Mesenchymal stem cell (in vitro differentiated cells and primary cell): ENCODE measurements at places on chromosomes 7 and 10.

DNA sequence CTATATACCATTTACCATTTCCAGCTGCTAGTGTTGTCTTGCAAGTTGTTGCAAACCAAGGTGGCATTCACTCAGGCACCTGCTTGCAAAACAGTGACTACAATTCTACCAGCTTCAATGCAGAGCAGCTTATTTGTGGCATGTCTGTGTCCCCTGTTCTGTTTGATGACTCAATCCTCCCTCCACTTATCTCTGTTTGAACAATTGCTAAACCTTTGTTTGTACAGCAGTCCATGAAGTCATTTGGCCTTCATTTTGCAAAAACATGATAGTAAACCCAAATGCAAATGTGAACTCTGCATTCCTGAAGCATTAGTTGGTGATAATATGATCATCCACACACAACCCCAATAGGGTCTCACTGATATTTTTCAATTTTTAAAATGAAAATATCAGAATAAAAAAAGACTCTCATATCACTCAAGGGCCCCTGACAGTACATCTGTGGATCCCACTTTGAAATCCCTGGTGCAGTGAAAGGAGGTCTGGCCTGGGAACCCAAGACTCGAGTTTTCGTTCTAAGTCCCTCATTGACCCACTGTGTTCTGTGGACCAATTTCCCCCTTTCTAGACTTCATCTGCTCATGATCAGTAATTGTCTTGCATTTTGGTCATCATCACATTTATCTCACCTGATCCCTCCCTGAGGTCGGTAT is 425.4 kb downstream of the RPS24 start:
- DNase-seq, result peak; percentile 71

DNA sequence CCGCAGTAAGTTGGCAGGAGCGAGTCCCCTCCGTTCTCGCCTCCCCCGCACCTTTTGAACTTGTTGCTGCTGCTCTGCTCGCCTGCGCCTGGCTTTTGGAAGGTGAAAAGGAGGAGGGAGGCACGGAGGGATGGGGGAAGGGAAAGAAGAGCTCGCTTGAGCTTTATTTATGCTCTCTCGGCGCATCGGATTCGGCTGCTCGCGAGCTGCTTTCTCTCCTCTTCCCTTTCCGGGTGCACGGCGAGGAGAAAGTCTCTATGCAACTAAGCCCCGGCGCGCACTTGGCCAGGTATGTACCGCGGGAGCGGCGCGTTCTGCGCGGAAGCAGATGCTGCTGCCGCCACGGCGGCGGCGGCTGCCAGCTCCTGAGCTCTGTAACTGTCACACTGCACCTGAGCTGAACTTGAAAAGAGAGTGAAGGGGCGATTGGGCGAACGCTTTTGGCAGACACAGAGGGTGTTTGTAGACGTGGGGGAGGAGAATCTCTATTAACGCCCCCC is 551 bp downstream of the KCND2 start:
- peak; percentile 29 for DNase-seq

DNA sequence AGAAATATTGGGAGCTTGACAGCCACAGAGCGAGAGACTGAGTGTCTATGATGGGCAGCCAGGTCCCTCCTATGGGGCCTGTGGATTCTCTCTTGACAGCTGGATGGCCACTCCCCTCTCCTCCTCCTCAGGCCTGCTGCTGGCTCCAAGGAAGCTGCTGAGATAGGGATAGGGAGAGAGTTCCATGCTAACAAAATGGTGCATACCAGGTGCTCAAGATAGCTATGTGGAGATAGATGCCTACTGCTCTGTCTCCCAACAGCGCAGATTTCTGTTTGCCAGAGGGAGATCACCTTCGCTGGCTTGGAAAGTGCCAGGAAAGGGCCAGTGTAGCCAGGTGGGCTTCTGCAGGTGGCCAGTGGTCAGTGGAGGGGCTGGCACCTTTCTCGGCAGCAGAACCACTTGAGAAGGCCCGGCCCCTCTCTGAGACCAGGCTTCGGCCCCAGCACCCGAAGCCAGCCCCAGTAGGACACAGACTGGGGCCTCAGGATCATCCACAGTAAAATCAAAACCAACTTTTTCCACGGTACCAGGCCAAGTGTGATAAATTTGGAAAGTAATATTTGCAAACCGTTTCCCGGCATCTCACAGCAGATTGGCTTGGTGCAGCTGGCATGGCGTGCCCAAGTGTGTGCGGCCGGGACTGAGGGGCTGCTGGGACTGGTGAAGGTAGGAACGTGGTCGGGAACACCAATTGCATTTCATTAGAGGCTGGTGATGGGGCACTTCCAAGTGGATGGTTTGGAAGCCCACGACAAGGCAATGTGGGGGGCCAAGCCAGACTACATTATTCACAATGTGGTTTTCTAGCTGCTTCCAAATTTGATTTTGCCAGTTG is 139.6 kb downstream of the PTPN20 start:
- DNase-seq, result no peak

DNA sequence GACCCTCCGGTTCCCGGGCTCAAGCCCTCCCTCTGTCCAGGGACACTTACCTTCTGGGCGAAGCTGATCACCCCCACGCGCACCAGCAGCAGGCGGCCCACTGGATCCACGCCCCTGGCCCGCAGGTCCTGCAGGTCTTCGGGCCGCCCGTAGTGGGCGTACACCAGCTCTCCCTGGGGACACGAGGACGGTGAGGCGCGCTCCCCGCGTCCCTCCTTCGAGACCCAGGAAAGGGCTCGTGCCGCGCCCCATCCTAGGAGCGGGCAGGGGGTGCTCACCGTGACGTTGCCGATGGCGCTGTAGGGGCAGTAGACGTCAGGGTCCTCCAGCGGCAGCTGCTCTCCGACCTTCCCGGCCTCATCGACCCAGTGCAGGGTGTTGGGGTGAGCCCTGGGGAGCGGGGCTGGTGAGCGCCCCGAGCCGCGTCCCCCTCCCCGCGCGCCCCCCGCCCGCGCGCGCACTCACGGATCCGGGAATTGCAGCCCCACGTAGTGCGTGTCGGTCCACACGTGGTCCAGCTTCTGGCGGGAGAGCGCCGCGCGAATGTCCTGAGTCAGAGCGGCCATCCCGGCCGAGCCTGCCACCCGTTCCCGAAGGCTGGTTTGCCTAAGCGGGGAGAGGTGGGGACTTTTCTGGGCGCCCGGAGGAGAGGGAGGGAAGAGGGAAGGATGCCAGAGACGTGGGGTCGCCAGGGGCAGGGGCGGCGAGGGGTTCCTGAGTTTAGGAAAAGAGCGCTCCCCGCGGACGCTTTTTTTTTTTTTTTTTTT is 8.2 kb downstream of the TFR2 start:
- peak; percentile 42 for DNase-seq

GRCh38 chr7:20557116-20557515 is 58.4 kb upstream of the ABCB5 start:
- no peak for DNase-seq

DNA sequence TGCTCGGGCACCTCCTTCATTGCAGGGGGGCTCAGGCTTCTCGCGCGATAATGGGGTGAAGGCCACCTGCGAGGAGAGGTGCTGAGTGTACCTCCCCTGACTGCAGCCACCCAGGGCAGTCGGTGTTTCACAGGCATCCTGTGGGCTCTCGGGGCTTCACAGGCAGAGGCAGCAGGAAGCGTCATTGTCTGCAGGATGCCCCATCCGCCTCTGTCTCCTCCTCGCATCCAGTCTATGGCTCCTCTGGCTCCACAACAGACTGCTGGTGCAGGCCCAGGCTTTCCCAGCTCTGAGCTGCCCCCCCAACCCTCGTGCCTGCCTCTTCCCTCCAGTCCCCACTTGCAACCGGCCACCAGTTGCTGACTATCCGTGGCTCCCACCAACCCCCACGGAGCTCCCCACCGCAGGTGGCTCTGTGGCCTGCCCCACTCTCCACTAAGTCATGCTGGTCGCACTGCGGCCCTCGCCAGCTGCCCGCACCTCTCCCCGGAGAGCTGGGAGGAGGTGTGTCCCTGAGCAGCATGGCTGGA is 36.5 kb downstream of the CAMK2B start:
- DNase-seq, result no peak

- DNase-seq, result no peak
Observed at GRCh38 chr7:106065575-106066500, 46.3 kb downstream of the SYPL1 start.

DNA sequence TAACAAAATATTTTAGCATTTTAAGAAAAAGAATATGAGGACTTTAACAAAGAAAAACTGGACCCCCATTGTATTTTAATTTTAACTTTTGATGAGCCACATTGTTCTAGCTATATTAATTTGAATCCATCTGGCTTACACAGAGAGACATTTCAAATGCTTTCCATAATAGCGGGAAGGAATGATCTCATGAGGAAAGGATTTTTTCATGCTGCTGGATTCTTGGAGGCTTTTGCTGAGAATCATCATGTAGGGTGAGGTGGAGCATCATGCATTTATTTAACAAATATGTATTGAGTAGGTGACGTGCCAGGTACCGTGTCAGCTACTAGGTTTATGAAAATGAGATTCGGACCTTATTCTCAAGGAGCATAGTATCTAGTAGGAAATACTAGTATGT is 1006.3 kb downstream of the SORCS1 start:
- no peak for DNase-seq

DNA sequence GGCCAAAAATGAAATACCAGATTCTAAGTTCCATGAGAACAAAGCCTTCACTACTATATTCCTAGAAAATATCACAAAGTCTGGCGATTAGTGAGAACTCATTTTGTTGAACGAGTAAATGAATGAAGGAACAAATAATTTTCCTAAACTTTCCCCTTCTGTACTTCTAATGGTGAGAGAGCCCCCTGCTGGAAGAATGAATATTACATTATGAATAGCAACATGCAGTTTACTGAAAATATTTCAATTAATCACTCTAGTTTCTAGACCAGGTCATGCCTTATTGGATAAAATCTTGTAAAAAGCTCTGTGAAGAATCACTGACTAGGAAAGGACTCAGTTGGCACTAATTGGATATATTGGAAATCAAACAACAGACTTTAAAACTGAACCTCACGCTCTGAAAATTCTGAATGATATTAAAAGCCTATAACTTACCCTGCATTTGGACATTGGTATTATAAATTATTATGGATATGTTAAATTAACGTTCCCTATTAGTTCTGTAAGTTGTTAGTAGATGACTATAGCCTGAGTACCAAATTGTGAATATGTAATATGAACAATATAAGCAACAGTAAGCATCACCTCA is 32.4 kb upstream of the MTPN start:
- DNase-seq, result peak; percentile 56

GRCh38 chr10:51694086-51694768 is 5.2 kb downstream of the CSTF2T start:
- no peak for DNase-seq

- no peak for DNase-seq
Observed at GRCh38 chr10:24215196-24215595, 6.3 kb downstream of the KIAA1217 start.

- peak; percentile 49 for DNase-seq
Observed at GRCh38 chr10:87618566-87619423, 40.9 kb upstream of the PAPSS2 start.

- no peak for DNase-seq
Observed at GRCh38 chr7:2971914-2972834, 71.5 kb downstream of the CARD11 start.

DNA sequence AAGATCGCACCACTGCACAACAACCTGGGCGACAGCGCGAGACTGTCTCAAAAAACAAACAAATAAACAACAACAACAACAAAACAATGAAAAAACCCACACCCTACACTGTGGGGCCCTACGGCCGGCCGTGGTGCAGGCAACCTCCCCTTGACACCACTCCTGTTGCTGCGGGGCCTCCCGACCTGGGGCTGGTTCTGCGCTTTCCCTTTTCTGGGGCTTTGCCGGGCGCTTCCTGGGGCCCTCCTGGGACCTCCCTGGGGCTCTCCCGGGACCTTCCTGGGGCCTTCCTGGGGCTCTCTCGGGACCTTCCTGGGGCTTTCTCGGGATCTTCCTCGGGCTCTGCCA is 46.6 kb downstream of the INSIG1 start:
- no peak for DNase-seq

DNA sequence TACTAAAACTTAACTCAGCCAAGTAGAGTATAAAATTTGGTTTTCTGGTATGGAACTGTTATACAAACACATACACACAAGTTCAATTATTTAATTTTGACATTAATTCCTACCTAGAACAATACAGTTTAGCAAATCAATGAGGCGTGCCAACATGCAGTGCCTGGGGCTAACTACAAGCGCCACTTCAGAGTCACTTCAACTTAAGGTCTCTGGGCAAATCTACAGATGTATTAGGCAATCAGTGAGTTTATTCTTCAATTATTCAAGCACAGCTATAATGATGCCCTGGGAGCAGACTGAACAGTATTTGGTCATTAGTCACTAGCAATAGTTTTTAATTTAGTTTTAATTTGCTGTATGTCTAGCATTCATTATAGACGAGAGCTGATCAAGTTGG is 51.6 kb downstream of the HIBADH start:
- DNase-seq, result no peak

GRCh38 chr7:66629222-66630062 is 761 bp downstream of the KCTD7 start:
- DNase-seq, result no peak

DNA sequence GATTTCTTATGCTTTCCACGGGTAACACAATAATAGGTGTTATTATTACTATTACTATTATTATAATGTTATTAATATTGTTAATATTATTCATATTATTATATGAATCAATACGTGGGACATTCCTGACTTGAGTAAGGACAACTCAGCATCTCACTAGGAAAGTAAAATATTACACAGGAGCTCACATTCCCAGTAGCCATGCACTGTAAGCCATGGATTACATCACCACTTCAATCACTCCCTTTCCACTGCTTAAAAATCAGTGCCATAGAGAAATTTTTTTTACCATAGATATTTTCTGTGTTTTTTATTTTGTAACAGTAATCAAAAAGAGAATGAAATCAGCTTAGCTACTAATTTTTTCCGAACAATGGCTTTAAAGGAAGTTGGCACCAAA is 68.5 kb upstream of the DGKI start:
- DNase-seq, result no peak

DNA sequence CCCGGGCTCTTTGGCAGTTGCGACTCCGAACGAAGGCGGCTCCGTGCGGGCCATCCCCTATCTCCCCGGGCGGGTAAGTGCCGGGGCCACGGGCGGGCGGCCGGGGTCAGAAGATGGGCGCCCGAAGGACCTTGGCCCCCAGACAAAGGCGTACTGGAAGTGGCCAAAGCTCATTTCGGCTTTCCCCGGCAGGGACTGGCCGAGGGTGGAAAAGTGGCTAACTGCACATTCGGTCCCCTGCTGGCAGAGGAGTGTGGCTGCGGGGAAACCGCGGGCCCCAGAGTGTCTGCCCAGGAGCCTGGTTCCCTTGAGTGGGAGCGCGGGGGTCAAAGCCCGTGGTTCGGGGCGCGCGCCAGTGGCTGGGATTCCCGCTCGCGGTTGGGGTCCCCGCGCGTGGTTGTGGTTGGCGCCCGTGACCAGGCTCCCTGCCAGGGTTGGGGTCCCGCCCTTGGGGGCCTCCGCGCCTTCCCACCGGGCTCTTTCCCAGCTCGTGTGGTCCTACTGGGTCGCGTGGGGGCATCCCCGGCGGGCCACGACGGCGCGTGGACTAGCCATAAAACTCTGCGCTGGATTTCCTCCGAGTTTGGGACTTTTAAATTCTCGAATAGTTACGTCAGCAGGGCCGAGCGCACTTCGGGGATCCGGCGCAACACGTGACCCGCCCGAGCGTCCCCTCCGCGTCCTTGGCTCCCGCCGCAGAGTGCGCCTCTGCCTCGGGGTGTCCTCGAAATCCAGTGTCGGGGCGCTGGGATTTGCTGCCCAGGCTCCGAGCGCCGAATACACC is 124.4 kb downstream of the TACC2 start:
- DNase-seq, result peak; percentile 86
